ENCODE measurements at places on chromosomes 3 and 15.

DNA sequence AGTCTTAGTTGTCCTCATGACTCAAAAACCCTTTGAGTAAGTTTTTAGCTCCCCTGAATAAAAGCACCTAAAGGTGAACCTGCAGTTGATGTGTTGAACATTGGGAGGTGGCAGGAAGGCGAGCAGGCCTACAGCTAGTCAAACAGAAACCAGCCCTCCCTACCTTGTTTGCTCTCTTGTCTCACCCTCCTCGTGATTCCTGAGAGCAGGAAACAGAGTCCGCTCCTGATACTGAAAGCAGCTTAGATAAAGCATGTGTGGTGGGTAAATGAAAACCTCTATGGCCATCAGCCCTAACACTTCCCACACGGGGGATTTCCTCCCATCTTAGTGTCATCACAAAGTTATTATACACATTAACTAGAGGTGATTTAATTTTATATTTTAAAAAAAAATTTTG lies 21.8 kb upstream of the CLDN18 start:
- no peak for DNase-seq

DNA sequence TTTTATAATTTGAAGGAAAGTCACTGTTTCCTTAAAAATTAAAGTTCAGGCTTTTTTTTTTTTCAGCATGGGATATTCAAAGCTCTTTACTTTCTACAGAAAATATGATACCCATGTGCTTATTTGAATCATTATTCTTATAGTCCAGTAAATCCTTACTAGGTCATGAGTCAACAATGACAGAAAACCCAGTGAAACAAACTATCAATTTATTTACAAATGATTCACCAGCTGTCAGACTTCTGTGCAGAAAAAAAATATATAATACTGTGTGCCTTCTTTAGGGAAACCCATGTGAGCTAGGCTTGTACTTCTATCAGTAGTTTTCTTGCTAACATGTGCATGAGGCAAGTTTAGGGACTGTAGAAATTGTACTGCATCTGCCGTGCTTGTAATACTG lies 1.2 kb downstream of the ACP3 start:
- DNase-seq = no peak

- DNase-seq = no peak
These were observed 25.5 kb upstream of the NPTN start for GRCh38 chr15:73658645-73659044.

- DNase-seq = no peak
These were observed 3.0 kb downstream of the ZBED2 start for GRCh38 chr3:111592143-111592542.

DNA sequence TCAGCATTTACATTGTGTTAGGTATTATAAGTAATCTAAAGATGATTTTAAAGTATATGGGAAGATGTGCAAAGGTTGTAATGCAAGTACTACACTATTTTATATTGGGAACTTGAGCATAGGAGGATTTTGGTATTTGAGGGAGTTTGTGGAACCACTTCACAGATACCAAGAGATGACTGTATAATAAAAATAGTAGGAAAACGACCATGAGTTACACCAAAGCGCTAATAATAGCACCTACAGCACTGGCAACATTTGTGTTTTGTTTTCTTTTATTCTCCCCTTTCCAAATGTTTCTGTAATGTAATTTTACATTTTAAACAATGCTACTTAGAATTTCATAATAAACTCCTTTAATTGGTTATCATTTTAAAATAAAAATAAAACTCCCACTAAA lies 10.5 kb downstream of the CNBP start:
- DNase-seq = no peak

GRCh38 chr3:146550070-146550615 lies 5.7 kb upstream of the PLSCR1 start:
- no peak for DNase-seq
